ENCODE measurements at places on chromosomes 5 and 9.
A peak's percentile ranks its signal among the peaks of the same experiment; 100 is the strongest.

GRCh38 chr5:157917899-157918809 lies 59.2 kb upstream of the CLINT1 start:
- DNase-seq = peak; percentile 43

GRCh38 chr9:94139672-94140417 lies 55.6 kb downstream of the PTPDC1 start:
- DNase-seq = no peak

DNA sequence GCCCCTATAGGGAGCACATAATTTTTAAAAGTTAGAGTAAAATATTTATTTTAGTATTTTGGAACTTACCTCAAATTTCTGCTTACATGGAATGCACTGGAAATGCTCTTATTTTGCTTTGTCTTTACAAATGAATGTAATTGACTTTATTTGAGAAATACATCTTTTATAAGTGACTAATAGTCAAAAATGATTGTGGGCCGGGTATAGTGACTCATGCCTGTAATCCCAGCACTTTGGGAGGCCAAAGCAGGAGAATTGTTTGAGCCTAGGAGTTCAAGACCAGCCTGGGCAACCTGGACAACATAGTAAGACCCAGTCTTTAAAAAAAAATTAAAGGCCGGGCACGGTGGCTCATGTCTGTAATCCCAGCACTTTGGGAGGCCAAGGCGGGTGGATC lies 5.8 kb downstream of the HMGCR start:
- DNase-seq = no peak

DNA sequence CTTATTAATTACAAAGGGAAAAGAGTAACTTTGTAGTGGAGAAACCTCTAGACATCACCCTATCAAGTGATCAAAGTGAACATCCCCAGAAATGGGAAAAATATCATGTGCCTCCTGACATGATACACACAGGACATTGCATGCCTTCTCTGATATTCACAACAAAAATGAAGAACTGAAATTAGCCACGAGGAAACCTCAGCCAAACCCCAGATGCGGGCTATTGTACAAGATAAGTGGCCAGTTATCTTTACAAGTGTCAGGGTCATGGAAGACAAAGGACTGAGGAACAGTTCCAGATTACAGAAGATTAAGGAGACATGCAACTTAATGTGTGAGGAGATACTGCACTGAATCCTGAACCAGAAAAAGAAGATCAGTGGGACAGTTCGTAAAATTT lies 23.8 kb upstream of the NPM1 start:
- no peak for DNase-seq

GRCh38 chr5:177426566-177427210 lies at the start of gene GRK6:
Gene GRK6, plus strand, starts transcription at chr5:177426676. Its CDS starts 170 bp downstream, at chr5:177426846.
- DNase-seq = no peak

DNA sequence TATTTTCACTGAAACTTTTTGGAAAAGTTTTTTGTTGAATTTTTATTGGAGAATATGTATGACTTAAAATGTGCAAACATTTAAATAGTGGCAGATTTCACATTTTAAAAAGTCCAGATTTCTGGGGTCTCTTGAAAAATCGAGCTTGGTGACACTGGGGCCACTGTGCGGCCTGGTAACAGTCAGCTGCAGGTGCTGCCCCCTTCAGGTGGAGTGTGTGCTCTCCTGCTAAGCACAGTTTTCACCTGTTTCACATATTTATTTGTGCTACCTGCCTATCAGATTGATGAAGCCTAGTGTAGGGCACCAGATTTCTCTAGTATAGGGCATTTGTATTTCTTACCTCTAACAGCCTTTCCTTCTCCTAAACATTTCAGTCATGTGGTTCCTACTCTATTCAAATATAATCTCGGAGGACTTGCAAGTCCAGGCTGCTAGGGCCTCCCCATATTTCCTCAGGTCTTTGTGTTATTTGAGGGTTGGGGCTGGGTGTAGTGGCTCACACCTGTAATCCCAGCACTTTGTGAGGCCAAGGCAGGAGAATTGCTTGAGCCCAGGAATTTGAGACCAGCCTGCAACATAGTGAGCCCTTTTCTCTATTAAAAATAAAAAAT lies 95.8 kb upstream of the KLF9 start:
- DNase-seq = peak; percentile 39

GRCh38 chr5:116480894-116481510 lies 93.6 kb downstream of the SEMA6A start:
- no peak for DNase-seq

GRCh38 chr9:87157366-87158031 lies 210.2 kb upstream of the GAS1 start:
- no peak for DNase-seq

GRCh38 chr5:179730852-179731251 lies 1.8 kb upstream of the MAML1 start:
- DNase-seq = no peak

Data from nephron progenitor cell (in vitro differentiated cells).